Osteocyte (in vitro differentiated cells): ENCODE measurements at places on chromosomes 7 and 10.

DNA sequence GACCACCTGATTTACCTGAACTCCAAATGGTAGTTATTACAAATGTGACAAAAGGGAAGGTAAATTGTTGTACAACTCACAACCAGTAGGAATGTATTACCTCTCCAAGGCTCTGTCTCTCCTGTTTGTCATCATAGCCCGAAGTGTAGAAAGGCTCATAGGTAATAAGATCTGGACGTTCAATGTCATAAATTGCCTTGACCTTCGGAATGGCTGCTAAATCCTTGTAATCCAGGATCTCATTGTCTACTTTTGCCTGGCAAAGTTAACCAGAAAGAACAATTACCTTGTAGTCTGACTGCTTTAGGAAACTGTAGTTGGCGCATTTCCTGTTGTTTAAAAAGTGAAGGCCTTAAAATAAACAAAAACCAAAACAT lies 68.6 kb upstream of the AFAP1L2 start:
- peaks cover 4% of the 10 kb centered on the region for H3K36me3 ChIP-seq
- no peak overlapping the region for H3K4me3 ChIP-seq
- H3K27me3 ChIP-seq = no peaks in the 10 kb centered on the region

DNA sequence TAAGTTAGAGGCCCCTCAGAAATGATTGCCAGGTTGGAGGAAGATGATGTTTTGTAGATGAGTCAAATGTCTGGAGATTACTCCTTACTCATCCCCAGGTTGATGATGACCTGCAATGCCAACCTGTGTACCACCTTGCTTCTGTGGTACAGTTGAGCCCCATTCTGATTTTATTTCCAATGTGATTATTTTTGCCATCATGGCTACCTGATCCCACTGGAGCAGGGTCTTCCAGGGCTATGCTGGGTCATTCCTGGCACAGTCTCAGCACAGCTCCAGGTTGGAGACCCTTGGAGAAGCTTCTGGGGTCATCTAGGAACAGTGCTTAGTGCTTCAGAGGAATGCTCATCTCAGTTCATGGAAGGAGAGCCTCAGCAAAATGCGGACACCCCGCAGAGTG lies 34.3 kb downstream of the LRRC18 start:
- peaks cover 3% of the 10 kb centered on the region for H3K27me3 ChIP-seq
- DNase-seq = peak; percentile 30
- no peaks in the 10 kb centered on the region for H3K36me3 ChIP-seq
- no peak overlapping the region for H3K4me3 ChIP-seq

DNA sequence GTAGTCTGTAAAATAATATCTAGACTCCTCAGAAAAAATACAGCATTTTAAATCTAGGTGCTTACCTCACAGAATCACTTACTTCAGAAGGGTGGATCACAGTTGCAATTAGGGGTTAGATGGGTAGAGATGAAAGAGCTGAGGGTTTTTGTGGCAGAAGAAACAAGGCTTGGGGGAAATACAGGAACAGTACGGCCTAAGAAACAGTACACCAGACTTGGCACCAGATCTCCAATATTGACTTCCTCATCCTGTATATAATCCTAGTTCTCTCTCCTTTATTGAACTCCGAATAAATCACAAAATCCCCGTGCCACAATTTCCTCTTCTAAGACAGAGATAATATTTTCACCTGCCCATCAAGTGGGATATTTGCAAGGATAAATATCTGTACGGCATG lies 14.3 kb downstream of the CEP41 start:
- no peak overlapping the region for H3K27ac ChIP-seq
- no peak overlapping the region for H3K4me3 ChIP-seq
- no peaks in the 10 kb centered on the region for H3K36me3 ChIP-seq
- H3K4me1 ChIP-seq = peaks cover 18% of the 10 kb centered on the region
- no peak for DNase-seq

DNA sequence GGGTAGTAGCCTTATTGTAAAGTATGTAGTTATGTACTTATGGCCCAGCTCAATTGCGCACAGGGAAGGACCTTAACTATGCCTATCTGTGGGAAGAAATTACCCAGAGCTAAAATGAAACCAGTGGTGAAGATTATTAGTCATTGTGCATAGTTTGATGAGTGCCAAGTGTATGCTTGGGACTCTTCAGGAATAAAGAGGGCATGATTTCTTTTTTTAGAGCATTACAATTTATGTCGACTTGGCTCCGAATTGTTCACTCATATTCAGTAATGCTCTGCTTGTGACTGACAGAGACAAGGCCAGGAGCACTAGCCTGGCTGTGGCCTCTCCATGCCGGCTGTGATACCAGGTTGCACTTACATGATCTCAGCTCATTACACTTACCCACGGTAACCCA lies 269.5 kb downstream of the TRIL start:
- no peaks in the 10 kb centered on the region for H3K27me3 ChIP-seq
- no peak overlapping the region for H3K27ac ChIP-seq
- no peak for DNase-seq
- no peaks in the 10 kb centered on the region for H3K36me3 ChIP-seq

- H3K27me3 ChIP-seq = no peaks in the 10 kb centered on the region
- H3K36me3 ChIP-seq = no peaks in the 10 kb centered on the region
- H3K27ac ChIP-seq = no peak overlapping the region
- DNase-seq = no peak
Measured at GRCh38 chr10:95793401-95794045, 37.6 kb downstream of the ENTPD1 start.

DNA sequence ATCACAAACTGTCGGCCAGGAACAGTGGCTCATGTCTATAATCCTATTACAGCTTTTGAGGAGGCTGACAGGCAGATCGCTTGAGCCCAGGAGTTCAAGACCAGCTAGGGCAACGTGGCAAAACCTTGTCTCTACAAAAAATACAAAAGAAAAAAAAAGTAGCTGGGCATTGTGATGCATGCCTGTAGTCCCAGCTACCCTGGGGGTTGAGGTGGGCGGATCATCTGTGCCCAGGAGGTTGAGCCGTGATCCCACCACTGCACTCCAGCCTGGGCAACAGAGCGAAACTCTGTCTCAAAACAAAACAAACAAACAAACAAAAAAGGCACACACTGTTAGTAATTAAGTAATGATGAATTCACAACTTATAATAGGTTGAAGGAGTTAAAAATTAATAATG lies 441.5 kb upstream of the PCDH15 start:
- H3K27ac ChIP-seq = peak overlapping the region; percentile 21
- H3K4me3 ChIP-seq = no peak overlapping the region
- peaks cover 47% of the 10 kb centered on the region for H3K4me1 ChIP-seq
- DNase-seq = no peak

- H3K27ac ChIP-seq = no peak overlapping the region
- no peak for DNase-seq
- no peaks in the 10 kb centered on the region for H3K36me3 ChIP-seq
- H3K27me3 ChIP-seq = no peaks in the 10 kb centered on the region
- H3K4me3 ChIP-seq = no peak overlapping the region
Measured at GRCh38 chr7:140289804-140290203, 108.5 kb downstream of the SLC37A3 start.

- H3K4me1 ChIP-seq = peaks cover 5% of the 10 kb centered on the region
- no peaks in the 10 kb centered on the region for H3K27me3 ChIP-seq
- no peak overlapping the region for H3K27ac ChIP-seq
- peak; percentile 65 for DNase-seq
Measured at GRCh38 chr7:50644114-50644513, 78.9 kb upstream of the DDC start.

DNA sequence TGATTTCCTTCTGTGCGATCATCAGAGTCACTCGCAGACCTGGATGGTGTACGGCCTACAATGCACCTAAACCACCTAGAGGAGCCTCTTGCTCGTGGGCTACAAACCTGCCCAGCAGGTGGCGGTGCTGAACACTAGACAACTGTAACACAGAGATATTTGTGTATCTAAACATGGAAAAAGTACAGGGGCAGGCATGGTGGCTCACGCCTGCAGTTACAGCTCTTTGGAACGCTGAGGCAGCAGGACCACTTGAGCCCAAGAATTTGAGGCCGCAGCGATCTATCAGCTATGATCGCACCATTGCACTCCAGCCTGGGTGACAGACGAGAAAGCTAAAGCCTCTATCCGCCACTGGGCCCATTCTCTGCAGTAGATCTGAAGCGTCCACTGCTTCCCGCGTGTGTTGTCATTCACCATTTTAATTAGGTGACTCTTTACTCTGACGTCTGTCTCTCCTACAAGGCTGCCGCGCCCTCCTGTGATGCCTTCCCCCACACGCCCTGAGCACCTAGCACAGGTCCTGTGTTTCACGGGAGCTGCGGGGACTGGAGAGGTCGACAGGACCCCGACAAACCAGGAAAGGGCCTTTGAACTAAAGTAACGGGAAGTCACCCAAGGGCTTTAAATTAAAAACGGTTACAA lies 774 bp downstream of the TUBGCP2 start:
- peaks cover 17% of the 10 kb centered on the region for H3K4me1 ChIP-seq
- no peak for DNase-seq
- peaks cover 13% of the 10 kb centered on the region for H3K36me3 ChIP-seq
- H3K27me3 ChIP-seq = no peaks in the 10 kb centered on the region
- peak overlapping the region; percentile 97 for H3K27ac ChIP-seq
- peak overlapping the region; percentile 90 for H3K4me3 ChIP-seq

DNA sequence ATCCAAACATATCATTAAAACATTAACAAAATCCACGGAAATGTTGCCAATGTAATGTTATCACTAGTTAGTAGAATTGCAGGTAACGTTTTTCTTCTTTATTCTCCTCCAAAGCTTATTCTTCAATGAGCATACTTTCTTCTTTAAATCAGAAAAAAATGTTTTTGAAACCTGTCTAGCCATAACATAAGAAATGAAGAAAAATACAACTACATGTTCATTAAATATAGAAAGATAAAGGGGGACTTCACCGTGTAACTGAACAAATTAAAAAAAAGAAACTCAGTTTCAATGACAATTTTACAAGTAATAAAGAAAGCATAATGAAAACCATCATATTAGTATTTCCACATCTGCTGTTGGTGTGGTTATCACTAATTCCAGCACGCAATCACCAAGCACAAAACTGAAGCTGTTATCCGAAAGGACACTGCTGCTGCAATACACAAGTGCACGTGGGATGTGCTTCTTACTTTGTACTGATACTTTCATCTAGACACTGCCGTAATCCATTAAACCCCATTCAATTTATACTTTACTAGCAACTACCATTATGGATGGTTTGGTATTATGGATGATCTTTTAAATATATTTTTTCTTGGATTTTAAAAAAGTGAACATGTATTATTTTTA lies 9.6 kb downstream of the ESYT2 start:
- peak overlapping the region; percentile 69 for H3K4me3 ChIP-seq
- DNase-seq = no peak
- H3K36me3 ChIP-seq = no peaks in the 10 kb centered on the region
- H3K4me1 ChIP-seq = peaks cover 90% of the 10 kb centered on the region
- peak overlapping the region; percentile 100 for H3K27ac ChIP-seq
- no peaks in the 10 kb centered on the region for H3K27me3 ChIP-seq

- H3K27me3 ChIP-seq = no peaks in the 10 kb centered on the region
- no peak overlapping the region for H3K4me3 ChIP-seq
- H3K4me1 ChIP-seq = peaks cover 24% of the 10 kb centered on the region
- peaks cover 2% of the 10 kb centered on the region for H3K36me3 ChIP-seq
- DNase-seq = no peak
Measured at GRCh38 chr10:124629415-124629814, 114.8 kb downstream of the FAM53B start.

DNA sequence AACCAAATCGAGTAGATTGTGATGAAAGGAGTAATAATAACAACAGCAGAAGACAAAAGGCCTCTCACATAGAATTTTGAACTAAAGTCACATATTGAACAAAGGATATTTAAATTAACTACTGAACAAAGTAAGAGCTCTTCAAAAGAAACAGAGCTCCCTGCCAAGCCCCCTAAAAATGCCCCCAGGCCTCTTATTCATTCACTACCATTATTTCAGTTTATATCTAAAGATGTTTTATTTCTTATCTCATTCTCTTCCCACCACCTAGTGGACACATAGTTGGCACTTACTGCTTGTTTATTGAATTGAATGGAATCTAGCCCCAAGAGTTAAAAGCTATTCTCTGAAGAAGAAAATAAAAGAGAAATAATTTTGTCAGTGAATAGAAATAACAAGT lies 37.4 kb downstream of the VCL start:
- H3K4me3 ChIP-seq = no peak overlapping the region
- peaks cover 59% of the 10 kb centered on the region for H3K4me1 ChIP-seq
- no peaks in the 10 kb centered on the region for H3K27me3 ChIP-seq
- peak overlapping the region; percentile 51 for H3K27ac ChIP-seq

DNA sequence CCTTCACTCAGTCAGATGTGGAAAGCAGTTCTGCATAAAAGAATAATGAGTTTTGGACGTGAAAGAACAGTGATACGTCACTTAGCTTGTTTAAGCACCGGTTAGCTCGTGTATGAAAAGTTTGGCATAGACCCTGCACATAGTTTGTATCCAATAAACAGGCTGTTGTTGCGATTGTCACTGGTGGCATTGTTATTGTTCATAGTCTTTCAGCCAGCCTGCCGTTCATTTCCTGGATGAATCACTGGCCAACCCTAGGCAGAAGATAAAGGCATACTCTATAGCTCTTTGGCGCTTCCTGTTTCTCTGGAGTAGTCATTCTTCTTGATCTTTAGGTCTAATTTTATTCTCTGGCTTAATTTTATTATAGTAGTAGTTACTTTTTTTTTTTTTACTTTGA lies 57.8 kb upstream of the ANKRD30A start:
- no peak for DNase-seq
- H3K4me1 ChIP-seq = no peaks in the 10 kb centered on the region
- H3K4me3 ChIP-seq = no peak overlapping the region
- H3K27me3 ChIP-seq = no peaks in the 10 kb centered on the region
- no peak overlapping the region for H3K27ac ChIP-seq
- no peaks in the 10 kb centered on the region for H3K36me3 ChIP-seq

DNA sequence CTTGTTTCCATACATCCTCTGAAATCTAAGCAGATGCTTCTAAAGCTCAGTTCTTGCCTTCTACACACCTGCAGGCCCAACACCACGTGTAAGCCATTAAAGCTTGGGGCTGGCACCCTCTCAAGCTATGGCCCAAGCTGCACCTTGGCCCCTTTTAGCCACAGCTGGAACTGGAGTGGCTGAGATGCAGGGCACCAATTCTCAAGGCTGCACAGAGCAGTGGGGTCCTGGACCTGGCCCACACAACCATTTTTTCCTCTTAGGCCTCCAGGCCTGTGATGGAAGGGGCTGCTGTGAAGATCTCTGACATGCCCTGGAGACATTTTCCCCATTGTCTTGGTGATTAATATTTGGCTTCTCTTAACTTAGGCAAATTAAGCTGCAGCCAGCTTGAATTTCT lies 38.8 kb upstream of the ZMYND11 start:
- no peak overlapping the region for H3K4me3 ChIP-seq
- no peaks in the 10 kb centered on the region for H3K4me1 ChIP-seq
- peaks cover 25% of the 10 kb centered on the region for H3K27me3 ChIP-seq
- H3K36me3 ChIP-seq = peaks cover 1% of the 10 kb centered on the region
- no peak for DNase-seq
